HuH-7 (cell line): ENCODE measurements at places on chromosomes 2 and 18.
A peak's percentile ranks its signal among the peaks of the same experiment; 100 is the strongest.

- no peak for DNase-seq
Measured at GRCh38 chr2:85318222-85319074, 9.3 kb downstream of the TGOLN2 start.

DNA sequence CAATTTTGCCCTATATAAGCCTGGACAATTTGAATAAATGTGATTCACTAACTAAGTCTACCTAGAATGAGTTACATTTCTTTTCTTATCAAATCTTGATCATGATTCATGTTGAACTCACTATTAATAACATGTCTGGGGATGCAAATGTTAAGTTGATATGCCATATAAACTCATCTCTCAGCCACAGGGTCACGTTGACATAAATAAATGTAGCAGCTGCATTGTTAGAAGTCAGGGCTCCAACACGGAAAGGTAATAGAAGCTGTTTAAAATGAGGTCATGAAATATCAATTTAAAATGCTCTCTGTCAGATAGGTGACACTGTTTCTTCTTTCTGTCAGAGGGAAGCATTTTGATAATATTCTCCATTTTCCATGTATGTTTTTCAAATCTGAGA is 521.9 kb downstream of the CCDC85A start:
- no peak for DNase-seq

GRCh38 chr2:180924063-180924462 is 56.3 kb upstream of the UBE2E3 start:
- no peak for DNase-seq

GRCh38 chr2:65024149-65024829 is 31.9 kb upstream of the CEP68 start:
- DNase-seq, result no peak

- DNase-seq, result no peak
Measured at GRCh38 chr2:194566907-194567660, 1089.9 kb upstream of the SLC39A10 start.

GRCh38 chr2:237353215-237353614 is 60.7 kb downstream of the COL6A3 start:
- DNase-seq, result no peak

- peak; percentile 36 for DNase-seq
Measured at GRCh38 chr2:227939271-227940027, 68.0 kb downstream of the DAW1 start.

GRCh38 chr2:226715347-226715990 is 84.2 kb downstream of the IRS1 start:
- no peak for DNase-seq

DNA sequence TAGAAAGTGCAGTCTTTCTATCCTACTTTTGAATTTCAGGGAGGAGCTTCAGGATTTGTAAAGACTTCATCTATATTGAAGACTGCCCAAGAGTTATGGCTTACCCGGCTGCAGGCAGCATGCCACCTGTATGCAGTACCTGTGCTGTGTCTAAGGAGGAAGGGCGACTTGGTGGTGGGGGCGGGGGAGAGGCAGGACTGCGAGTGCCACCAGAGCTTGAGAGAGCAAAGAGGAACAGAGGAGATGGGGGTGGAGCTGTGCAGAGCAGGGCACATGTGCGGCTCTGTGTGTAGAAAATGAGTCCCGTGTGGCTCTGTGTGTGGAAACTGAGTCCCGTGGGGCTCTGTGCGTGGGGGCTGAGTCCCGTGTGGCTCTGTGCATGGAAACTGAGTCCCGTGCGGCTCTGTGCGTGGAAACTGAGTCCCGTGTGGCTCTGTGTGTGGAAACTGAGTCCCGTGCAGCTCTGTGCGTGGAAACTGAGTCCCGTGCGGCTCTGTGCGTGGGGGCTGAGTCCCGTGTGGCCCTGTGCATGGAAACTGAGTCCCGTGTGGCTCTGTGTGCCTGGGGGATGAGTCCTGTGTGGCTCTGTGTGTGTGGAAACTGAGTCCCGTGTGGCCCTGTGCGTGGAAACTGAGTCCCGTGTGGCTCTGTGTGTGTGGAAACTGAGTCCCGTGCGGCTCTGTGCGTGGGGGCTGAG is 43.2 kb downstream of the LDLRAD4 start:
- no peak for DNase-seq

- no peak for DNase-seq
Measured at GRCh38 chr2:210399440-210400041, 77.0 kb downstream of the LANCL1 start.

GRCh38 chr2:150426724-150427123 is 60.7 kb downstream of the RND3 start:
- DNase-seq, result no peak

- no peak for DNase-seq
Measured at GRCh38 chr2:178335230-178335629, 115.7 kb downstream of the PRKRA start.

DNA sequence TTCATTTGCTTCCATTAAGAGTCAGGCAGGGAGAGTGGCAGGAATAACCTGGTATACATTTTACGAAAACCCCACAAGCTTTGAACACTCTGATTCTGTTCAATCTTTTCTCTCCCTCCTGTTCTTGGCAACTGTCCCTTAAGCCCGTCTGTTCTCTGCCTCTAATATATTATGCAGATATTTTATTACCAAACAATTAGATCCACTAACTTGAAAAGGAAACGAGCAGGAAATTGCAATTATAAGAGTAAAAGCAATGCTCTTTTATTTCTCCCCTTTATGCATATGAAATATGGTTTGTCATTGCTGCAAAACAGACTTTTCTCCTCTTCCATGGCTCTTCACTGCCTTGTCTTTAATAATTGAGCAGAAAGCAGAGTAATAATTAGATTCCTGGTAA is 149.1 kb upstream of the CELF4 start:
- DNase-seq, result no peak

GRCh38 chr2:194327196-194327888 is 1329.7 kb upstream of the SLC39A10 start:
- DNase-seq, result no peak

DNA sequence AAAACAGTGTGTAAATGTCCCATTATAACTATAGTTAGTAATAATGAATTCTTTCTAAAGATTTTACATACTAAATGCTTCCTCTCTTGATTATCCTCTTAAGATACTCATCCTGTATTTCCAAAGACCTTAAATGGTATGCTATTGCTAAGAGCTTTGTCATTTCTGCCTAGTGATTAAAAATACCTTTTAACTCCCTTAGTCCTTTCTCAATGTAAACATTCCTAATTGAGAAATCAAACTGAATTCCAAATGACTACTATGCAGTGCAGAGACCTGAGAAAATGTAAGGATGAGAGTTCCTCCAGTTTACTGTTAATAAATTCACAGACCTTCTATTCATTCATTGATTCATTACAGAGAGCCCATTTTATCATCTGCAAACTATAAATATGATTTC is 86.9 kb downstream of the SOS1 start:
- DNase-seq, result no peak

DNA sequence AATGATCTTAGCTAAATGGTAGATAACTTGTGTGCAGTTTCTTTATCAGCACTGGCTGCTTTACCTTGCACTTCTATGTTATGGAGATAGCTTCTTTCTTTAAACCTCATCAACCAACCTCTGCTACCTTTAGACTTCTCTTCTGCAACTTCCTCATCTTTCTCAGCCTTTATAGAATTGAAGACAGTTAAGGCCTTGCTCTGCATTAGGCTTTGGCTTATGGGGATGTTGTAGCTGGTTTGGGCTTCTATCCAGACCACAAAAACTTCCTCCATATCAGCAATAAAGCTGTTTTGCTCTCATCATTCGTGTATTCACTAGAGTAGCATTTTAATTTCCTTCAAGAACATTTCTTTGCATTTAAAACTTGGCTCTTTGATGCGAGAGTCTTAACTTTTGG is 123.7 kb downstream of the PIK3C3 start:
- DNase-seq, result no peak

- no peak for DNase-seq
Measured at GRCh38 chr2:200137271-200137670, 169.2 kb upstream of the SPATS2L start.

DNA sequence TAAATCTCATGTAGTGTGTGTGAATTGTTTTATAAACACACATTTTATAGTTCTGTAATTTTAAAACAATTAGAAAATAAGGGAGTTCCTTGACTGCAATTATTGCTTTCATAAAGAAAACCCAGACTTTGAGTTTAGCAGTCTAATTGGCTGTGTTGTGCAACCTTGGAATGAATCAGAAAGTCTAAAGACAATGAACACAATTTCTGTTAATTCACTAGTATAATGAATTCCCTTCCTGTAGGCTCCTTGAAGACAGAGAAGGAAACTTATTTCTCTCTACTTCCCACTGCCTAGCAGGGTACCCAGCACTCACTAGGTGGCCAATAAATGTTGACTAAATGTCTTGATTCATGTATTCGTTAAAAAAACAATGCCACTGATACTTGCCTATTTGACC is 79.9 kb downstream of the ANTXR1 start:
- DNase-seq, result no peak

- no peak for DNase-seq
Measured at GRCh38 chr2:46339676-46340459, 42.7 kb downstream of the EPAS1 start.

- DNase-seq, result no peak
Measured at GRCh38 chr2:66869076-66869475, 434.2 kb downstream of the MEIS1 start.

DNA sequence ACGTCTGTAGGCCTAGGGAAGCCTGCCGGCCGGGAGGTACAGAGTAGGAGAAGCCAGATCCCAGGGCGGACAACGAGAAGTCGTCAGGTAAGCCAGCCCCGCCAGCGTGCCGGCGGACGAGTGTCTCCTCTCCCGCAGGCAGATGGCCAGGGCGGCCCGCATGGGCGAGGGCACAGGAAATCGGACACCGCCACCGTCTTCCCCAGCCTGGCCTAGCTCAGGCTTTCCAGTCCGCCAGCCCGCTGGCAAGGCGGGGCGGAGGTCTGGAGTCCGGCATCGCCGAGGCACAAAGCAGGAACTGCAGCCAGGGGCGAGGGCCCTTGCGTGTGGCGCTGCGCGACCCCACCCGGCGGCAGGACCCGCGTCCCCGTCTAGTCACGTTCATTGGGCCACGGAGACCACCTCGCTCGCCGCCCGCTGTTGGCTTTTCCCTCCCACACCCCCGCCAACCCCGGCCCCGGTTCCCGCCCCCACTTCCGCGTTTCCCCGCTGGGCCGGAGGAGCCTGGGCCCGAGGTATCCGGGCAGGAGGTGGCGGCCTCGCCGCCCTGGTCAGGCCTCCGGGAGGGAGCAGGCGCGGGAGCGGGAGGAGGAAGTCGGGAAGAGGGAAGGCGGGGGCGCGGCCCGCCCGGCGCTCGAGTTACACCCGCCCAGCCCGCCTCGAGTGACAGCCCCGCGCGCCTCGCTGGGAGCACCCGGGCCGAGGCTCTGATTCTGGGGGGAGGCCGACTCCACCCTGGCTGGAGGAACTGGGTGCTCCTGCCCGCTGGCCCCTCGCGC is at the start of gene GPD2:
GPD2 (plus strand) TSS at position 662 of the 779 bp plus-strand sequence. CDS start 39,727 bp downstream, outside the sequence.
- peak; percentile 89 for DNase-seq

DNA sequence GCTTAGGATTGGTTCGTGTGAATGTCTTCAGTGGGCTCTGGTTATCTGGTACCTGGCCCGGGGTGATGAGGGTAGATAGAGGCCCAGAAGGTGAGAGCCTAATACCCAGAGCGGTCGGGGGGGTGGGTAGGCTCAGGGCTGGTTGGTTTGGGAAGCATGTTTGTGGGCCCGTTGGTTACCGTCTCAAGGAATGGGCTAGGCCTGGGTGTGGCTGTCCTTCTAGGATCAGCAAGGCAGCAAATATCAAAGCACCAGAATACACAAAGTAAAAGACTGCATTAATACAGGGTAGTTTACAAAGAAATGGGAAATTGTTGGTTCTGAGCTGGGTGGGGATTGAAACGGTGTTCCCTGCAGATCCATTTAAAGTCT is 6.0 kb upstream of the IL1R2 start:
- DNase-seq, result no peak

DNA sequence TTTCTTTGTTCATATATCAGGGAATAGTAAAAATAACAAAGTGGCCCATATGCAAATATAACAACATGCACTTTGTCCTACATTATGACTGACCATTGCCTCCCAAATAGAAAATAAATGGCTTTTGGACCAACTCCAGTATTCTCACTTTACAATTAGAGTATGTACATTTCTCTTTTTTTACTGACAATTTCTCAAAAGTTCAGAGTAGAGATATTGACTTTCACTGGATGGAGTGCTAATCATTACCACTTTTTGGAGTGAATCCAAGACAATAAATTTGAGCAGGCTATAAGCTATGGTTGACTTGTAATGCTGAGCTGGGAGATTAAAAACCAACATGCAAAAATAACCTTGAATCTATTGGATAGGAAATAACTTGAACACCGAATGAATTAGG is 987.4 kb downstream of the SUCLG1 start:
- no peak for DNase-seq

GRCh38 chr2:154228566-154229280 is 357.0 kb downstream of the GALNT13 start:
- no peak for DNase-seq

- no peak for DNase-seq
Measured at GRCh38 chr18:42011053-42011452, 56.0 kb downstream of the PIK3C3 start.

GRCh38 chr2:203914546-203915182 is 21.9 kb upstream of the ICOS start:
- DNase-seq, result no peak

GRCh38 chr2:163859951-163860350 is 124.1 kb upstream of the FIGN start:
- no peak for DNase-seq

GRCh38 chr18:26468931-26469340 is 79.4 kb downstream of the KCTD1 start:
- peak; percentile 40 for DNase-seq

DNA sequence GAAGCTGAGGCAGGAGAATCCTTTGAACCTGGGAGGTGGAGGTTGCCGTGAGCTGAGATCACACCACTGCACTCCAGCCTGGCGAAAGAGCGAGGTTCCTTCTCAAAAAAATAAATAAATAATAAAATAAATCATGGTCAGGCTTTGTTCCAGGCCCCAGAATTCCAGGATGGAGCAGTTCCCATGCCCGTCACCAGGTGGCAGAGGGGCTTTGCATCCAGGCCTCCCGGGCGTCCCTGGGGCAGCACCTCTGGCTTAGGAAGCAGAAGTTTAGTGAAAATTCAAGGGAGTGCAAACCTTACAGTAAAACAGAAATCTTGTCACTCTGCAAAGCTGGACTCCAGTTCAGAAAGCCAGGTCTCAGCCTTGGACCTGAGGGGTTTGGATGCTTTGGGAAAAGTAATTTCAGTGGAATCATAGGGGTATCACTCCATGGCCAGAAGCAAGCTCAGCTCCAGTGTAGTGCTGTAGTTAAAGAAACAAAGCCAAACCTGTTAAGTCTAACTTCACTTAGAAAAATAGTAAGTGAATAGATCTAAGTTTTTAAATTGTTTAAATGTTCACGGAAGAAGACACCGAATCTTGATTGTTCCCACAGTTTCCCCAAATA is 512.7 kb downstream of the CMPK2 start:
- peak; percentile 39 for DNase-seq

DNA sequence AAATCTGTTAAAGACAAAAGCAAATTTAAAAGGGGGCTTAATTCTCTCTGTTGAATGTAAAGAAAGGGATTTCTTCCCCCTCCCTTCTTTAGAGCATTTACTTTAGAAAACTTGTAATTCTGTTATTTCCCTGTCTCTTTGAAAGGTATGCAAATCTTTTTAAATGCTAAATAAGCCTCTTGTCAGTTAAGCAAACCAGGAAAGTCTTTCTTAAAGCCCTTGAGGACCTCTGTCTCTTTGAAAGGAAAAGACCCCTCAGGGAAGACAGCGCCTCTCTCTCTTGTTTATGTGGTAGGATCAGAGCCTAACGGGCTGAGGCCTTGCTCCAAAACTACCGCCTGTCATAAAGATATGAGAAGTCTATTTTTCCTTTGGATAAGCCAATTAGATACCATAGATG is 139.9 kb upstream of the CDH7 start:
- DNase-seq, result no peak
